ENCODE measurements at places on chromosomes 5 and 9.

DNA sequence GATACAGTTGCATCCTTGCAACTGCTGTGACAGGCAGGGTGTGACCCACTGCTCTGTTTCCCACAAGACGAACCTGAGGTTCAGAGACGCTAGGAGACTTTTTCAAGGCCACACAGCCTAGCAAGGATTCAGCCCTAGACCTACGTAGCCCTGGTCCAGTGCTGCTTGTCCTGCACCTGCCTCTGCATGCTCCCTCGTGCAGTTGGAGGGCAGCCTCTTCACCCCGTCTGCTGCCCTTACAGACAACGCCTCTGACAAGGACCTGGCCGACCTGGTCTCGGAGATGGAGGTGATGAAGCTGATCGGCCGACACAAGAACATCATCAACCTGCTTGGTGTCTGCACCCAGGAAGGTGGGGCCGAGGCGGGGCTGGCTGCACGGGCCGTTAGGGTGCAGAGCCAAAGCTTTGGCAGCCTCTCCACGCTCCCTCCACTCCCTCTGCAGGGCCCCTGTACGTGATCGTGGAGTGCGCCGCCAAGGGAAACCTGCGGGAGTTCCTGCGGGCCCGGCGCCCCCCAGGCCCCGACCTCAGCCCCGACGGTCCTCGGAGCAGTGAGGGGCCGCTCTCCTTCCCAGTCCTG is 8.5 kb downstream of the FGFR4 start:
- no peak for DNase-seq

DNA sequence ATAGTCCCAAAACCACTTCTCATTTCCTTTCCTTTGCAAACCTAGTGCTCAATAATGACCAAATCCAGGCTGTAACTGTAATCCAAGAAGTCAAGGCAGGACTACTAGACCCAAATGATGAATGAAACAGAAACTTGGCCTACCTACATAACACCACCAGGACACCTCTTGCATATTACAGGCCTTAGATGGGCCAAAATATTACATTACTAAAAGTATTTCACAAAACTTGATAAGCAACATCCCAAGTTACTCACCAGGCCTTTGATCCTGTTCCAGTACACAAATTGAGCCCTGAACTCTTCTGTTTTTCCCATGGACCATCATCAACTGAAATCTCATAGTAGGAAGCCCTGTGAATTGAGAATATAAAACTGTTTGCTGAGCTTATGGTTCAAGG is 34.8 kb downstream of the NADK2 start:
- DNase-seq = no peak

- no peak for DNase-seq
Measured at GRCh38 chr9:129740174-129740573, 12.7 kb downstream of the PTGES start.

DNA sequence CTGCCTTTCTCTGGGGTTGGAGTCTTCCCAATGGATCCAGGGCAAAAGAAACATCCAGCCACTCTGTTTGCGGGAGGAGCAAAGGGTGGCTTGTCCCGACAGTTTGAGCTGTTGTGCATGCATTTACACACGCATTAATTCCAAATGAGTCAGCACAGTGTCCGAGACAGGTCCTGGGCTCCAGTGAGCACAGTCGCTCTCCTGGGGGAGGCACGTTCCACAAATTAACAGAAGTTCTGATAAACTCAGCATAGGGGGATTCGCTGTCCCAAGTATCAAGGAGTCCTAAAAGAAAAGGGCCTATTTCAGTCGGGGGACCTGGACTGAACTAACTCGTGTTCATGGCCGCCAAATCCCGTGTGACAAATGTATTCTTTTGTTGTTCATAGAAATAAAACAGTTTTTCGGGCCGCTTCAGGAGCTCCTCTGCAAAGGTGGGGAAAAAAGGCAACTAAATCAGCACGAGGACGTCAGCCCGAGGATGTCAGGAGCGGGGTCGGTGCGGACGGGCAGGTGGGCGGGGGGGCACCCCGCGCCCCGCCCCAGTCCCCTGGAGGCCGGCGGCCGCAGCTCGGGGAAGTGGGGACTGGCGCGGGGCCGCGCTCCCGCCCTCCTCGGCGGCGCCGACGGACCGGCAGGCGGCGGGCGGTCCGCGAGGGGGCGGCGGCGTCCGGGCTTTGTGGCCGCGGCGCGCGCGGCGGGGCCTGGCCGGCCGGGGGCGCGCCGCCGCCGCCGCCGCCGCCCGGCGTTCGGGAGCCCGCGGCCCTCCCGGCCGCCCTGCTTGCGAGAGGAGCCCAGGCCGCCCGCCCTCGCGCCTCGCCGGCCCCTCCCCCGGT is at the start of gene MSANTD3:
Gene MSANTD3 (plus strand): TSS at position 614 of the 836 bp plus-strand sequence. CDS start 14,796 bp downstream, outside the sequence.
- no peak for DNase-seq

- no peak for DNase-seq
Measured at GRCh38 chr9:73038089-73038509, 85.2 kb upstream of the ALDH1A1 start.

GRCh38 chr5:68435611-68436010 is 220.1 kb downstream of the PIK3R1 start:
- no peak for DNase-seq

GRCh38 chr5:139058121-139058520 is 140.0 kb downstream of the SIL1 start:
- DNase-seq = no peak

DNA sequence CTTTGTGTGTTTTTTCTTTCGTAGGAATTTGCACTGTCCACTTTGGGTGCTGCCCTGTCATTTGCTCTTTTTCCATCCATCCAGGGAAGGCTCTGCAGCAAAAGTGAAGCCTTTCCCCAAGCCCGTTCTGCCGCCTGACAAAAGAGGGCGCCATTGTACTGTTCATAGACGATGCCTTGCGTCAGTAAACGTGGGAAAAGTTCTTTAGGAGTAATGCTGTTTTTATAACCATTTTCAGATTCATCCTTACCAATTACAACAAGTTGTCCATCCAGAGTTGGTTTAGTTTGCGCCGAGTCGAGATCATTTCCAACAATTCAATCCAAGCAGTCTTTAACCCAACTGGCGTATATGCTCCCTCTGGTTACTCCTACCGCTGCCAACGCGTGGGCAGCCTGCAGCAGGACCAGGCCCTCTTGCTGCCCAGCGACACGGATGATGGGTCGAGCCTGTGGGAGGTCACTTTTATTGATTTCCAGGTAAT is 34.3 kb upstream of the RPS23 start:
- no peak for DNase-seq

- DNase-seq = no peak
Measured at GRCh38 chr9:116662646-116663310, 24.3 kb upstream of the TRIM32 start.

DNA sequence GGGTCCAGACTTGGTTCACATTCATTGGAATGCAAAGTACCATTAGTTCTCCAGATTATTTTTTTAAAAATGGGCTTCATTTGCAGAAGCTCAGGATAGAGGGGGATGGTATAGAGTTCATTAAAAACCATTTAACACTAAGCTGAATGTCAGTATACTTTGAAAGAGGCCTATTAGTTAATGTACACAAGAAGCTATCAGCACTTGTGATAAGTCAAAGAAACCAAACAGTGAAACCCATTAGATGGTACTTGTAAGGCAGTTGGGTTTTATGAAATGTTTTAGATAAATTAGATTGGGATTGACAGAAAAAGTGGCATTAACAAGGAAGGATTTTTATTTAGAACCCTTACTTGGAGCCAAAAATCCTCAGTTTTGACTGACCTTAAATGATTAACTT is 229.2 kb upstream of the MPDZ start:
- no peak for DNase-seq

DNA sequence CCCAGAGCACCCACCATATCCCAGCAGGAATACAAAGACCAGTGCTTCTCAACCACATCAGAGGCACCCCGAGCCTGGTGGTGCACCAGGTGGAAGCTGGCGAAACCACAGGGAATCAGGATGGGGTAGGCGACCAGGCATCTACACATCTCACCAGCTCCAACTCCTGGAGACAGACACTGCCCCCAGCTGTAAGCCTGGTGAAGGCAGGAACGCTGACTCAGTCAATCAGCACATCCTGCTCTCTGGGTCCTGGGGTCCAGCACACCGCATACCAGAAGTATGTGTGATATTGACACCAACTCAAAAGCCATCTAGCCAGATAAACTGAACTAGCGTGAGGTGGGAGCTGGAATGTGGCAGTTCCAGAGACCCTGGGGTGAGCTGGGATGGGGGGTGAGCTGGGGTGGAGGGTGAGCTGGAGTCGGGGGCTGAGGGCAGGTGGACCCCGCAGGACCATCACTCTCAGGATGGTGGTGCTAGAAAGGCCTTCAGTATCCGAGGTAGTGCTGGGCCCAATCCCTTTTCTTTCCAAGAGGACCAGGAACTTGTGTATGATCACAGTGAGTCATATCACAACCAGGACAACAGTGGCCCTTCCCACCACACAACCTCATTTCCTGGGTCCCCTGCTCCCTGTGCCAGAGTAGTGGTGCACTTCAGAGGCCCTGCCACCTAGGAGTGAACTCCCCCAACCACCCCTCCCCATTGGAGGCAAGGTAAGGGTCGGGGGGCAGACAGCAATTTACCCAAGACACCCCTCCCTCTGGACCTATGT is 2.5 kb downstream of the DBN1 start:
- DNase-seq = no peak

DNA sequence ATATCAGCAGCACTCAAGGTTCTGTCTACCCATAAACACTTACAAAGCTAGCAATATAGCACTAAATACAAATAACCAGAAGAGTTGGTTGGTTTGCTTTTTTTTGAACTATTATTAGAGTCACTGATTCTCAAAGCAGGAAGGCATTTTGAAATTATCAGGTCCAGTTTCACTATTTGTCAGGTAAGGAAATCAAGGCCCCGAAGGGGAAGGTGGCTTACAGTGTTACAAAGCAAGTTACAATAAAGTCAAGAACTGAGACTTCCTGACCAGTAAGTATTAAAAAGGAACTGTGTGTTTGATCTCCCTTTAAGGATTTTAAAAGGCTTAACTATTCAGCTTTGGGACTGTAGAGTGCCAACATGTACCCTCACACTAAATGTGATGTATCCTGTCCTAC is 10.8 kb downstream of the C5orf15 start:
- no peak for DNase-seq

DNA sequence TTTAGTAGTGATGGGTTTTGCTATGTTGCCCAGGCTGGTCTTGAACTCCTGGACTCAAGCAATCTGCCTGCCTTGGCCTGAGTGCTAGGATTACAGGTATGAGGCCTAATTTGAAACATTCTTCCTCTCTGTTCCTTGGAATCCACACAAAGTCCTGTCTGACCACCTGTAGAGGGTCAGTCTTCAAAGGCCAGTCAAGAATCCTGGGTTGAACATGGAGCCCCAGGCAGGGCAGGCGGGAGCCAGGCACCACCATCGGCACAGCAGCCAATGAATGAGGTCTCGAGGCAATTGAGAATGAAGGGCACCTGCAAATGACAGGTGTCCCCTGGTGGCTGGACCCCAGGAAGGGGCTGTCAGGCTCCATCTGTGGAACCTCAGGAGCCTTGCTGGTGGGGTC is 17.4 kb upstream of the NCS1 start:
- DNase-seq = no peak
